ENCODE measurements at places on chromosomes 7 and 10.

- DNase-seq = no peak
These were observed 59.8 kb upstream of the TES start for GRCh38 chr7:116150588-116150987.

- peak; percentile 80 for DNase-seq
These were observed 65.0 kb upstream of the FGFR2 start for GRCh38 chr10:121662945-121663917.

DNA sequence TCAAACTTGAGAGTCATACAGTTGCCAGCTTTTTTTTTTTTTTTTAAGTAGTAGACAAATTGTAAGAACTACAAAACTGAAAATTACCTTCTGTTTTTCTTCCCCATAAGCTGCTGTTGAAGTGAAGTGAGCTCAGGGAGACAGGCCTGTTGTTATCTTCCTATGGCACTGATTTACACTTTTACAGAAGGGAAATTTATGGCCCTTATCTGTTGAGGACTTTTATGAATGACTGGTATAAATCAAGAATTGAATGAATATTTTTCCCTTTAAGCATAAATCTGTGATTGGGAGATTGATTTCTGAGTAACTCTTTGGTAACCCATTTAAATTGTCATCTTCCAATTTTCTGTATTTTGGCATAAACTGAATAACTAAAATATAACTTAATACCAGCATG is 124.0 kb downstream of the SDK1 start:
- DNase-seq = no peak

DNA sequence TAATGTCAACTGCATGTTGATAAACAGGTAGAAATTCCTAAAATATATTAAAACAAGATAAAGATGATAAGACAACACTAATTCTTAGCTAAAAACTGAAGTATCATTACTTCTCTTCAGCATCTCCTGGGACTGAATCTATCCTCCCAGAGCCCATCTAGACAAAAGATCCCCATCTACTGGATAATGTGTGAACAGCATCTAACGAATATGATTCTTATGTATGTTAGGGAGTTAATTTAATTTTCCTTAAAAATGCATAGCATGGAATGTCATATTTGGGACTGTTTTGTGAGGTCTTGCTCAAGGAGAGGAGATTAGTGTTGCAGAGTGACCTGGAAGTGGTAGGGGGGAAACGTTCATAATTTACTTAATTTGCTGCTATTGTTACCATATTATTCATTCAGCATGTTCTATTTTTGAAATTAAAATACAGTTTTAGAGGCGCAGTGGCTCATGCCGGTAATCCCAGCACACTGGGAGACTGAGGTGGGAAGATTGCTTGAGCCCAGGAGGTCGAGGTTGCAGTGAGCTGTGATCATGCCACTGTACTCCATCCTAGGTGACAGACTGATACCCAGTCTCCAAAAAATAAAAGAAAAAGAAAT is 305.1 kb upstream of the CSTF2T start:
- DNase-seq = no peak

DNA sequence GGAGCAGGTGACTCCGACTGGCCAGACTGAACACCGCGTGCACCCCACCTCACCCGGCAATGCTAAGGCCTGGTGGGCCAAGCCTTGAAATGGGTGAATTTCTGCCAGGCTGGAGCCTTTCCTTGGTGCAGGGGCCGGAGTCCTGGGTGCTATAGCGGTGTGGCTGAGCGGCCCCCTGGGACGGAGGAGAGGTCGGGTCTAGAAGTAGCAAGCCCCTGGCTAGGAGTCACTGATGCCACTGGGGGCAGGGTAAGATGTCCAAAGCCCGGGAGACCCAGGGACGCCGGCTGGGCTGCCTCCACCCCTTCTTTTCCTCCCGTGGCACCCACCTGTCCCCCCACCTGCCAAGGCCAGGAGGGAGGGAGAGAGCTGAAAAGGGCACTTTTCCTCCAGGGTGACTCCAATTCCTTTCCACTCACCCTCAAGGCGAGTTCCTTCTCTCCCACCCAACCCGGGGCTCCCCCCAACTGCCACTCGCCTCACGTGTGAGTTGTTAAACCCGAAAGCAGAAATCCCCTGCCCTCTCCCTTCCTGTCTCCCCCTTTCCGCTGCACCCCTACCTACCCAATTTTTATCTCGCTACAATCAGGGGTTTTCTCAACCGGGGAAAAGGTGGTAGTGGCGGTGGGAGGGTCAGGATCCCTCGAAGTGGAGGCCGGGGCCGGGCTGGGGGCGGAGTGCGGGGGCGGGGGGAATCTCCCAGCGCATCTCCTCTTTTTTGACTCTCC is 6.0 kb upstream of the GATA3 start:
- DNase-seq = no peak

GRCh38 chr7:15866753-15867152 is 180.3 kb upstream of the MEOX2 start:
- no peak for DNase-seq

GRCh38 chr7:155298288-155298833 is 683 bp downstream of the INSIG1 start:
- no peak for DNase-seq

GRCh38 chr7:137073571-137074325 is 205.3 kb downstream of the CHRM2 start:
- DNase-seq = no peak

GRCh38 chr7:94041529-94041928 is 37.4 kb upstream of the BET1 start:
- DNase-seq = no peak

DNA sequence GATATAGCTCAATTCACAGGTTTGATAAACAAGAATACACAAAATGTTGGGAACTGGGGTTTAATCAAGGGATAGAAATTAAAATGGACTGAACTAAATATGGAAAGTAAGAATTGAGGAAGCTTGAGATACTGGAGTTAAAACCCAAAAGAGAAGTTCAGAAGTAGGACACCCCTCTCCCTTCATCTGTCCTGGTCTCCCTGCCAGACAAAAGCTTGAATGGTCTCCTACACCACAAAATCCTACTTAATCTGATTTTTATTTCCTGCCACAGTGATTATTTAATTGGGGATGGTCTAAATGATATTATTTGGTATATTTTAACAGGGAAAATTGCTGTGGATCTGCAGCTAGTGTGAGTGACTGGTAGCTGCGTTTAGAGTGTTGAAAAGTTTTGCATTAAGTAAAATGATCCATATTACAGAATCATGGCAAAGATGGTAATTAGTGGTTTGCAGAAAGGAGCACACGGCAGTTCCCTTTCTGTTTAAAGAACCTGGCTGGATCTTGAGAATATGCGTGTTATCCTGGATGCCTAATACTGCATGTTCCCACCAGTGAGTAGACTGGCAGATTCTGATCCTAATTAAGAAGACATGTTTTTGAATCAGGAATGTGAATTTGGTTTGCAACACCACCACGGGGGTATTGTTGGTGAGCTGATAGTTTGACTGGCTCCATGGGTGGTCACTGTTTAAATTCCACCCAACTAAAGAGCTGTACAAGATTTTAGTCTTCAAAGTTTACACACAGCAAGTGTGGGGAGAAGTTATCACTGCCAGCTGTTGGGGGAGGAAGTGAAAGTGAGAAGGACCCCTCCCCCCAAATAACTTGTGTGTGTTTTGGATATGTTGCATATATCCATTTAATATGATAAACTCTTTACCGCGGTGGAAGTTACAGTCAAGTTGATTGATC is 5.5 kb downstream of the RBM20 start:
- DNase-seq = no peak

Data from H9 (cell line).